ENCODE measurements at places on chromosomes 12 and 14. TPM values are rescaled to one million over a fixed set of nuclear protein-coding genes. Genes with fewer than 3 reads are reported as not detected.

The PARPBP gene
- 8.2 TPM for total RNA-seq

The MYO1H gene
- not detected for total RNA-seq

The BEST3 gene
- total RNA-seq, result 2.2 TPM

The GPR137C gene
- 1.1 TPM for total RNA-seq

The TGFB3 gene
- 1.3 TPM for total RNA-seq

The AKAP5 gene
- total RNA-seq, result 2.2 TPM

The DAZAP2 gene
- 196 TPM for total RNA-seq

The NANOG gene
- total RNA-seq, result not detected

The MFAP5 gene
- total RNA-seq, result 0.75 TPM

The LHX5 gene
- not detected for total RNA-seq

The NAV3 gene
- 27.9 TPM for total RNA-seq

The SOAT2 gene
- total RNA-seq, result not detected

The TAS2R46 gene
- 0.17 TPM for total RNA-seq

The PDE3A gene
- total RNA-seq, result 1.6 TPM

The SRGAP1 gene
- total RNA-seq, result 14.5 TPM

The PLCZ1 gene
- not detected for total RNA-seq

The NOXRED1 gene
- total RNA-seq, result not detected

The CACNB3 gene
- total RNA-seq, result 32.6 TPM

All from epithelial cell of proximal tubule (primary cell).